ENCODE measurements at places on chromosomes 12 and 14.

GRCh38 chr12:123049398-123050240 lies 69.1 kb downstream of the ARL6IP4 start:
- no peaks in the 10 kb centered on the region for H3K36me3 ChIP-seq
- no peaks in the 10 kb centered on the region for H3K4me1 ChIP-seq
- no peak for DNase-seq
- no peaks in the 10 kb centered on the region for H3K27me3 ChIP-seq
- no peak overlapping the region for H3K27ac ChIP-seq
- no peak overlapping the region for H3K4me3 ChIP-seq

GRCh38 chr14:97625477-97625876 lies 828.3 kb downstream of the VRK1 start:
- H3K27ac ChIP-seq, result no peak overlapping the region
- no peak for DNase-seq
- H3K27me3 ChIP-seq, result no peaks in the 10 kb centered on the region
- no peaks in the 10 kb centered on the region for H3K36me3 ChIP-seq
- H3K4me3 ChIP-seq, result no peak overlapping the region

- no peak overlapping the region for H3K4me3 ChIP-seq
- peaks cover 17% of the 10 kb centered on the region for H3K4me1 ChIP-seq
- H3K36me3 ChIP-seq, result no peaks in the 10 kb centered on the region
- H3K27me3 ChIP-seq, result peaks cover 37% of the 10 kb centered on the region
- no peak overlapping the region for H3K27ac ChIP-seq
- DNase-seq, result no peak
Observed at GRCh38 chr12:53747095-53747494, 4.7 kb downstream of the CISTR start.

GRCh38 chr14:55107766-55108554 lies 21.1 kb upstream of the LGALS3 start:
- H3K36me3 ChIP-seq, result no peaks in the 10 kb centered on the region
- no peaks in the 10 kb centered on the region for H3K27me3 ChIP-seq
- no peak for DNase-seq
- no peak overlapping the region for H3K4me3 ChIP-seq
- peaks cover 18% of the 10 kb centered on the region for H3K4me1 ChIP-seq

DNA sequence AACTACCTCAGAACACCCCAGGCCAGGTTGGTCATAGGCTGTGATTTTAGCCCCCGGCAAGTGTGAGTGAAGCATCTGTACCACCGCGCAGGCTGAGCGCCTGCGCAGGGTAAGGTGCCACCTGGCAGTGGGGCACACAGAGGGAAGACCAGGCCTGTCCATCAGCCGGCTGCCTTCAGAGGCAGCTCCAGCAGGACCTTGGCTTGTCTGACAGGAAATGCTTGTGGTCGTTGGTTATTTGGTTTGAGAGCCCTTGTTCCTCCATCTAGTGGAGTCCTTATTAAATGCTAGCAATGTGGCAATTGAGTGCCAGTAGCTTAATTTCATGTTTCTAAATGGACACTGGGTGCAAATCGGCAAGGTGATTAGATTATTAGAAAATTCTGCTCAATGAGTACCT lies 27.5 kb downstream of the SLC25A29 start:
- H3K4me3 ChIP-seq, result no peak overlapping the region
- H3K4me1 ChIP-seq, result peaks cover 14% of the 10 kb centered on the region
- H3K36me3 ChIP-seq, result peaks cover 14% of the 10 kb centered on the region
- no peak for DNase-seq
- H3K27me3 ChIP-seq, result no peaks in the 10 kb centered on the region

DNA sequence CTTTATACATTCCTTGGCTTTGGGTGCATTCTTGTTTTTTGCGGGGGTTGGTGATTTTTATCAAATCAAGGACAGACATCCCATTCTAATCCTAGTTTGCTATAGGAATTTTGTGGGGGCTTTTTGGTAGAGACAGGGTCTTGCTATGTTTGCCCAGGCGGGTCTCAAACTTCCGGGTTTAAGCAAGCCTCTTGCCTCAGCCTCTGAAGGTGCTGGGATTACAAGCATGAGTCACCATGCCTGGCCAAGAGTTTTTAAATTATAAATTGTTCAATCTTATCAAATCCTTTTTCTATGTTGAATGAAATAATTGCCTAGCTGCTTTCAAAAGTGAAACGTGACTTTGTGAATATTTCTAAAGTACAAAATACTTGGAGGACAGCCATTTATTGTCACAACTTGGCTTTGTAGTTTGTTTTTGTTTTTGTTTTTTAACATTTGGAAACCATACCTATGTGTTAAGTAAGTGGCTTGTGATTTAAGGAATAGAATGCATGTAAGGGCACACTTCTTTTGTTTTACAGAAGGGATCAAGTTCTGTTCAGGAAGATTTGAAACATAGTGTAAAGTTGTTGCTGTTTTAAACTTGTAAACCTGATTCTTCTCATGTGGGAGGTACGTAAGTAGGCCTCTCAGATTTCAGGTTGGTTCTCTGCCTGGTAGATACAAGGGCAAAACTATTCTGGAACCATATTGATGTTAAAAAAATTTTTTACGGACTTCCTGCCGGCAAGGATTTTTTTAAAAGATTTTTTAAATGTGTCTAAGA lies 13.4 kb downstream of the MARK3 start:
- no peak for DNase-seq
- H3K4me3 ChIP-seq, result no peak overlapping the region
- H3K27me3 ChIP-seq, result no peaks in the 10 kb centered on the region
- H3K27ac ChIP-seq, result no peak overlapping the region

DNA sequence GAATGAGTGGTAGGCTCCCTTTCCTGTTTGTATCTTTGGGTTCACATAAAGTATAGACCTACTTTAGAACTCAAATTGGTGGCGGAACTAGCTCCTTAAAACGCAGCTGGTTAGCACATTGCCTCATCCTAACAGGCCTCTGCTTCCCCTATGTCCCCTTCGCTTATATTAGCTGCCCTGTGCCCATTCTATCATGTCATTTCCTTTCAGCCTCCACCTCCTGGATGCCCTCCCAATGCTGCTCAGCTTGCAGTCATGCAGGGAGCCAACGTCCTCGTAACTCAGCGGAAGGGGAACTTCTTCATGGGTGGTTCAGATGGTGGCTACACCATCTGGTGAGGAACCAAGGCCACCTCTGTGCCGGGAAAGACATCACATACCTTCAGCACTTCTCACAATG lies 3.5 kb downstream of the DAZAP2 start:
- no peaks in the 10 kb centered on the region for H3K27me3 ChIP-seq

DNA sequence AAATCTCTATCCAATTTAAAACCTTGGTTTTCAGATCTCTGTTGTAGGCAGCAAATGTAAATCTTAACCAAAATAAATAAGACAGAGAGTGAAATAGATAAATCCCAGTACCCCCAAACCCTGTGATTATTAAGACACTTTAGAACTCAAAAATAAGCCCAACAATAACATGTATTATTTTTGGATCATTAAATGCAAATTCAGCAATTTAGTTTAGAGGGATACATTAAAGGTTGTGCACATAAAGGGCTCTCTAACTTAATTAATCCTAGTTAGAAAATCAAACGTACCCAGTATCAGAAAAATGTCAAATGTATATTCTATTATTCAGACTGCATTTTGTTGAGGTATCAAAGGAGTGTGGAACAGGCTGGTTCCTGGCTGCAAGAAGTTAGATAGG lies 416.8 kb downstream of the SLC16A7 start:
- no peaks in the 10 kb centered on the region for H3K36me3 ChIP-seq
- no peak overlapping the region for H3K27ac ChIP-seq
- no peaks in the 10 kb centered on the region for H3K27me3 ChIP-seq
- no peaks in the 10 kb centered on the region for H3K4me1 ChIP-seq
- DNase-seq, result no peak
- H3K4me3 ChIP-seq, result no peak overlapping the region

GRCh38 chr12:98504368-98504617 lies 11.1 kb upstream of the TMPO start:
- no peaks in the 10 kb centered on the region for H3K36me3 ChIP-seq
- H3K4me1 ChIP-seq, result peaks cover 8% of the 10 kb centered on the region
- peak overlapping the region; percentile 97 for H3K4me3 ChIP-seq

DNA sequence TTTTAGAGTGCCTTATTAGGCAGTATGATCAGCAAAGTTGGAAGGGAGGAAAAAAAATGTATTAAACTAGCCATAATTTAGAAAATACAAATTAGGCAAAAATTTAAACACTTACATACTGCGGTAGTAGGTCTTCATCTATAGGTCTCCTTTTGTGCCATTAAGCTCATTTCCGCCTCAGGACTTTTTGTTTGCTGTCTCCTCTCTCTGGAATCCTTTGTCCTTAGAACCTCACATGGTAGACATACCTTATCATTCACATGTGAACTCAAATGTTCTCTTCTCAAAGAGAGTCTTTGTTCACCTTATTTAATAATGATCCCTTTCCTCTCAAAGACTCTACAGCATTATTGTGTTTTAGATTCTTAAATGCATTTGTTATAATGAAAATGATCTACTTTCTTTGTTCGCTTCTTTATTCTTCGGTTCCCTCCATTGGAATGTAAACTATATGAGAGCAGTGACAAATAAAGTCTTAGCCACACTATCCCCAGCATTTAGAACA lies 14.7 kb downstream of the FANCM start:
- H3K36me3 ChIP-seq, result no peaks in the 10 kb centered on the region
- H3K27ac ChIP-seq, result no peak overlapping the region
- H3K4me1 ChIP-seq, result no peaks in the 10 kb centered on the region
- no peaks in the 10 kb centered on the region for H3K27me3 ChIP-seq
- H3K4me3 ChIP-seq, result no peak overlapping the region

DNA sequence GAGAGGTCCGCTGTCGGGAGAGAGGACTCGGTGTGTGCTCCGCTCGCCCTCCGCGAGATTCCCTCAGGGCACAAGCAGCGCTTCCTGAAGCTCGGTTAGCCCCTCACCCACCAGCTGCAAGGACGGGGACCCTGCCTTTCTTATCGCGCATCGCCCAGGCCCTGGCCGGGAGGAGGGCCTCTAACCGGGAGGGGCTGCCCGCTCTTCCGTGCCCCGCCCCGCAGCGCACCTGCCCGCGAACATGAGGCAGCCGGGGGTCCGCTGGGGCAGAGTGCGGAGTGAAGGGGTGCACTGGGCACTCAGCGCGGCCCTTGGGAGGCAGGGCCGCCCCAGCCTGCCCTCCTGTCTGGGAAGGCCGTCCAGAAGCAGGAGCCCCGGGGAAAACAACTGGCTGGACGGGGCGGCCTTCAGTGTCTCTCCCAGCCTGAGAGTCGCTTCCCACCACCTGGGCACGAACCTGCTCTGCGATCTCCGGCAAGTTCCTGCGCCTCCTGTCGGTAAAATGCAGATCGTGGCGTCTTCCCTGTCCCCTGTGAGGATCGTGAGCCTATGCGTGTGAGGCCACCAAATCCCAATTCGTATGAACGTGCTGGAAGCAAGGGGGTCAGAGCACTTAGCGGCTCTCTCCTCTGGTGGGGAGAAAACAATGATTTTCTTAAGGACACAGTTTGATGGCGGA lies 28.0 kb upstream of the ADIPOR2 start:
- peak; percentile 30 for DNase-seq
- H3K36me3 ChIP-seq, result no peaks in the 10 kb centered on the region
- no peak overlapping the region for H3K4me3 ChIP-seq
- no peaks in the 10 kb centered on the region for H3K27me3 ChIP-seq
- peaks cover 18% of the 10 kb centered on the region for H3K4me1 ChIP-seq
- no peak overlapping the region for H3K27ac ChIP-seq

DNA sequence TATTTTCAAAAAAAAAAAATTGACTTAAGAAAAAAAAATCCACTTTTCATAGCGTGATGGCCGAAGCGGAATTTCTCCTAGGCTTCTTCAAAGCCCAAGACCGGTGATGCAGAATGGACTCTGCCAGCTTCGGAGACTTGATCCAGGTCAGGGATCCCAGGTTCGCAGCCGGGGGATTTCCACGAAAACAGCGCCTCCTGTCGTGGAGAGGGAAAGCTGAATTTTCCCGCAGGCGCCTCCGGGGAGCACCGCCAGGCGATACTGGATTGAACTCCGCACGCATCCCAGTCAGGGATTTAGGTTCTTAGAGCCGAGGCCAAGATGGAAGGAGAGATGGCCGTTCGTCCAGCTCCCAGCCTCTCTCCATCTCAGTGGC lies 2.1 kb downstream of the TTC6 start:
- H3K27ac ChIP-seq, result no peak overlapping the region
- H3K27me3 ChIP-seq, result peaks cover 52% of the 10 kb centered on the region
- no peaks in the 10 kb centered on the region for H3K36me3 ChIP-seq
- H3K4me3 ChIP-seq, result no peak overlapping the region
- peaks cover 10% of the 10 kb centered on the region for H3K4me1 ChIP-seq

DNA sequence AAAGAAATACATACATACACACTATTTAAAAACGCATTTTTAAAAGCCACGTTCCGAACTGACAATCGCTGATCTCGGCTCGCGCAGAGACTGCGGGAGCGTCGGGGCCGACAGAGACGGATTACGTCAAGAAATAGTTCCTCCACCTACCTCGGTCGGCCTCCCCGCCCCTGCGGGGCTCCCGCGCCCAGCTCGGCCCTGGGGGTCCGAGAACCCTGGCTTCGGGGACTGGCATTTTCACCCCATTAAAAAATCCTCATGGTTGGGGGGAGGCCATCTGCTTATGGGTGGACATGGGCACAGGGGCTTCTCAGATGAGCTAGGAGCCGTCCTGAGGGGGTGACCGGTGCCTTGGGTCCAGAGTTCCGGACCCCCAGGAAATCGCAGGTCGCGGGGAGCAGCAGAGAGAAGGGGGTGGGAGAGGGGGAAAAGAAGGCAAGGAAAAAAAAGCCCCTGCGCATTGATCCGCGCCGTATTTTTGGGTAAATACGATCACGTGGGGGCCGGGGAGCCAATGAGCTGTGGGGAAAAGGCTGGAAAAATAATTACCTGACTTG lies 324 bp upstream of the HOXC9 start:
- DNase-seq, result no peak
- H3K4me1 ChIP-seq, result peaks cover 41% of the 10 kb centered on the region
- H3K27ac ChIP-seq, result peak overlapping the region; percentile 65
- H3K4me3 ChIP-seq, result peak overlapping the region; percentile 26
